ENCODE measurements at places on chromosomes 1 and 21.

GRCh38 chr1:247998811-247999210, 14.6 kb upstream of the OR2L5 start:
- no peaks in the 10 kb centered on the region for H3K4me1 ChIP-seq
- DNase-seq = no peak
- H3K27ac ChIP-seq = no peak overlapping the region
- H3K4me3 ChIP-seq = no peak overlapping the region

DNA sequence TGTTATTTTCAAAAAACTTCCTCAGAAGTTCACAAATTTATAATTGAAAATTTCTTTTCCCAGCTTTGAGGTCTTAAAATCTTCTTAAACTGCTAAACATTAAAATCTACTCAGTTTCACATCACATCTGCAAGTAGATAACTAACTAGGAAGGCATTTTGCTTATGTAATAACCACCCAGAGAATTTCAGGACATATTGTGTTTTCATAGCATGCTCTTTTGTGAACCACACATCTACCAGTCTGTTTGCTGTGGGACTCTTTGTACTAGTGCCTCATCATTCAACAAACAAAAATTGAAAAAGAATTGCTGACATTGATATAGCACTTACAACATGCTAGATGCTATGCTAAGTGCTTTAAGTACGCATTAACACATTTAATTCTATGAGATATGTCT, 31.6 kb upstream of the C1orf146 start:
- no peaks in the 10 kb centered on the region for H3K36me3 ChIP-seq
- no peak overlapping the region for H3K4me3 ChIP-seq
- H3K27ac ChIP-seq = no peak overlapping the region
- DNase-seq = no peak
- H3K27me3 ChIP-seq = no peaks in the 10 kb centered on the region

DNA sequence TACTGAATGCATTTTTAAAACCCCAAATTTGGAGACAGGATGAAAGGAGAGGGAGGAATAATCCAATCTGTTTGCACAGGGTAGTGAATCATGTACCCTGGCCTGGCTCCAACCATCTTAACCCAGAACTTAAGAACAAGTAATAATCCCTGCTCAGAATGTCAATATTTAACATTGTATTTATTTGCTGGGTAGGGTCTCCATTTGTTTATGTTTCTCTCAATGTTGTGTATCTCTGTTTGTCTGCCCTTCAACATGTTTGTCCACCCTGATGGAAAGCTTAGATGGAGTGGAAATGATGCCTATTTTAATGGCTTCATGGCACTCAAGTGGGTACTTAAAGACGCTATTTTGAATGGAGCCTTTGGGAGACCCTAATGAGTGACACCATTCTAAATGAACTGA, 54.4 kb upstream of the CDC42BPA start:
- no peaks in the 10 kb centered on the region for H3K36me3 ChIP-seq
- no peaks in the 10 kb centered on the region for H3K27me3 ChIP-seq
- DNase-seq = no peak
- no peak overlapping the region for H3K27ac ChIP-seq

GRCh38 chr1:116986421-116987255, 14.9 kb upstream of the CD101 start:
- H3K36me3 ChIP-seq = peaks cover 21% of the 10 kb centered on the region
- H3K27me3 ChIP-seq = no peaks in the 10 kb centered on the region
- DNase-seq = peak; percentile 36
- no peak overlapping the region for H3K4me3 ChIP-seq
- no peak overlapping the region for H3K27ac ChIP-seq

- H3K4me1 ChIP-seq = no peaks in the 10 kb centered on the region
- H3K4me3 ChIP-seq = no peak overlapping the region
- DNase-seq = no peak
- no peaks in the 10 kb centered on the region for H3K27me3 ChIP-seq
- H3K36me3 ChIP-seq = no peaks in the 10 kb centered on the region
These were observed 13.8 kb downstream of the ALG14 start for GRCh38 chr1:95058974-95059373.

- H3K4me3 ChIP-seq = no peak overlapping the region
- H3K4me1 ChIP-seq = peaks cover 7% of the 10 kb centered on the region
- H3K36me3 ChIP-seq = no peaks in the 10 kb centered on the region
- DNase-seq = peak; percentile 49
These were observed 109.5 kb upstream of the KIF26B start for GRCh38 chr1:245045087-245045881.

DNA sequence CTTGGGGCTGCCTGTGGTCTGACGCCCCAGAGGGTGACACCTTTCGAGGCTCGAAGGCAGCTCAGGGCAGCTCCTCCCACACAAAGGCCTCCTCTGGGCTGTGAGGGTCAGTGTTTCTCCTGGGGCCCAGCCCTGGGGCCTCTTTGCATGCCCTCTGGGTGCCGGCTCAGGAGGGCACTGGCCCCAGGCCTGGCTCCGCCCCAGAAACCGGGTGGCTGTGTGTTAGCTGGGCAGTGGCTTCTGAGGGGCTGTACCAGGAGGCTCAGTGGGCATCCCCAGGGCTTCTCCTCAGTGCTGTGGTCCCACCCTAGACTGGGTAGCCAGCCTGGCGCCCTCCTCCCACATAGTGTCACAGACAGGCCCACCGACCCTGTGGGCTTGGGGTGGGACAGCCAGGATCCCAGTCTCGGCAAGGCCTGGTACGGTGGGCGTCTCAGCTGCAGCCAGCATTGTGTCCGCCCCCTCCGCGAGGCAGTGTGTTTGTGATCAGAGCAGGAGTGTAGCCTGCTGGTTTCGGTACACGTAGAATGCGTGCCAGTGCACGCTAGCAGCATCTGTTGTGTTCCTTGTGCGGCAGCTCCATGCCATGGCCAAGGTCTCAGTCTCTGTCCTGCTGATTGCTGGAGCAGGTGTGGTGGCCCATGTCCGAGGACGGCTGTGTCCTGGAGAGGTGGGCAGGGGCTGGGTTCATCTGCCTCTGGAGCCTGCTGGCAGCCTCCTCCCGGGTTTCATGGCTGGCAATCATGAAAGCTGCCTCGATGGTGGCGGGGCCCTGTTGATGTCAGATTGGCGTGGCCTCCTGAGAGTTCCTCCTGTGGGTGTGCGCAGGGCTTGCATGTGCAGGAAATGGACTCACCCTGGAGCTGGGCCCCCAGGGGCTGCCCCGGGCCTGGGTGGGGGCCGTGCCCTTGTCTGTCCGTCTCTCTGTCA, 28.0 kb downstream of the RRP1 start:
- no peak for DNase-seq
- H3K4me1 ChIP-seq = no peaks in the 10 kb centered on the region
- H3K27ac ChIP-seq = no peak overlapping the region
- peaks cover 21% of the 10 kb centered on the region for H3K36me3 ChIP-seq
- no peak overlapping the region for H3K4me3 ChIP-seq
- no peaks in the 10 kb centered on the region for H3K27me3 ChIP-seq

DNA sequence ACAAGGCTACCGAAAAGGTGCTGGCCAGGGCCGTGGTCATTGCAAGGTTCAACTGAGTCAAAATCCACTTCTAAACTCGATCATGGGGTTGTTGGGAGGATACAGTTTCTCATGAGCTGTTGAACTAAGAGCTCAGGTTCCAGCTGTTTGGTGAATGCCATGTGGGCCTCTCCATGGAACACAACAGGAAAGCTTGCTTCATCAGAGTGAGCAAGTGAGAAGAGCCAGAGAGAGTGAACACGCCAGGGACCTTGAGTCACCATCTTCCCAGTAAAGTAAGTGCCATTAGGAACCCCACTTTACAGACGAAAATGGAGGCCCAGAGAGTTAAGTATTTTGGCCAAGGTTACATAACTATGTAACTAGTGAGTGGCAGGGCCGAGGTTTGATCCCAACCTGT, 475.1 kb upstream of the VAMP3 start:
- no peaks in the 10 kb centered on the region for H3K27me3 ChIP-seq
- peaks cover 19% of the 10 kb centered on the region for H3K4me1 ChIP-seq
- DNase-seq = no peak
- H3K4me3 ChIP-seq = no peak overlapping the region

DNA sequence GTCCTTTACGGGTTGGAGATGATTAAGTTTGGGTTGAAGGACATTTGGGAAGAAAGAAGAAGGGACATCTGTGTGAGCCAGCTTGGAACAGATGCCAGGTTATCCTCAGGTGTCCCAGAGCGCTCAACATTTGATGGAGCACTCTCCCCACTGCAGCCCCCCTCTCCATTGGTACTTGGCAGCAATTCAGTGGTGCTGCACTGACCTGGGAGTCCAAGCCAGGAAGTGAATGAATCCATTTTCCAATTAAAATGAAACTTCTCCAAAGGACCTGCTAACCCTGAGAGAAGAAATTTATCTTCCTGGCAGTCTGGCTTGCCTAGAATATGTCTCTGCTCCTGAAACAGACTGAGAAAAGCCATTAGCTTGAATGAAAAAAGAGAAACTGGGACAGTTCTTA, 67.1 kb downstream of the FGGY start:
- H3K4me3 ChIP-seq = no peak overlapping the region
- H3K27ac ChIP-seq = no peak overlapping the region
- no peaks in the 10 kb centered on the region for H3K4me1 ChIP-seq
- H3K36me3 ChIP-seq = peaks cover 11% of the 10 kb centered on the region

DNA sequence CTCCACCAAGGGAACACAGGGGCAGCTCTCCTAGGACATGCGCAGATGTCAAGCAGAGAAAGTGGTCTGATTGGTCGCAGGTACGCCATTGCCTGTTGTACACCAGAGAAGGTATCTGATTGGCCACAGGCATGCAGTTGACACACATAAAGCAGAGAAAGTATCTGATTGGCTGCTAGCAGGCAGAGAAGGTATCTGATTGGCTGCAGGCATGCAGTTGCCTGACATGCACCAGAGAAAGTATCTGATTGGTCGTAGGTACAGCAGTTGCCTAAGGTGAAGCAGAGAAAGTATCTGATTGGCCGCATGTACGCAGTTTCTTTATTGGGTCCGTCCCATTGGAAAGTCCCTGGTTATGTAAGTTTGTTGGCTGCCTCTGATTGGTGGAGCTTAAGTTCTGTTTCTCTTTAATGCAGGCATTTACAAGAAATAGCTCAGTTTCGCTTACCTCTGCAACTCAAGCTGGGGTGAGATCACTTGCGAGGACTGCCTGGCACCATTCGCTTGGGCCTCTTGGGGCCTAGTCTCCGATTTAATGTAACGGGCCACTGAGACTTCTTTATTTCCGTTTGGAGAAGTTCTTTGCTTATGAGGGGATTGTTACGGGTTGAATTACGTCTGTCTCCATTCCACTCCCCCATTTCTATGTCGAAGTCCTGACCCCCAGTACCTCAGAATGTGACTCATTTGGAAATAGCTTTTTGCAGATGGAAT, 74.2 kb downstream of the SIK1 start:
- no peak overlapping the region for H3K27ac ChIP-seq
- no peaks in the 10 kb centered on the region for H3K36me3 ChIP-seq
- no peak for DNase-seq
- H3K4me3 ChIP-seq = no peak overlapping the region

- no peaks in the 10 kb centered on the region for H3K27me3 ChIP-seq
- no peaks in the 10 kb centered on the region for H3K4me1 ChIP-seq
- no peak for DNase-seq
- H3K36me3 ChIP-seq = peaks cover 20% of the 10 kb centered on the region
These were observed 8.6 kb upstream of the COL6A2 start for GRCh38 chr21:46089285-46089684.

DNA sequence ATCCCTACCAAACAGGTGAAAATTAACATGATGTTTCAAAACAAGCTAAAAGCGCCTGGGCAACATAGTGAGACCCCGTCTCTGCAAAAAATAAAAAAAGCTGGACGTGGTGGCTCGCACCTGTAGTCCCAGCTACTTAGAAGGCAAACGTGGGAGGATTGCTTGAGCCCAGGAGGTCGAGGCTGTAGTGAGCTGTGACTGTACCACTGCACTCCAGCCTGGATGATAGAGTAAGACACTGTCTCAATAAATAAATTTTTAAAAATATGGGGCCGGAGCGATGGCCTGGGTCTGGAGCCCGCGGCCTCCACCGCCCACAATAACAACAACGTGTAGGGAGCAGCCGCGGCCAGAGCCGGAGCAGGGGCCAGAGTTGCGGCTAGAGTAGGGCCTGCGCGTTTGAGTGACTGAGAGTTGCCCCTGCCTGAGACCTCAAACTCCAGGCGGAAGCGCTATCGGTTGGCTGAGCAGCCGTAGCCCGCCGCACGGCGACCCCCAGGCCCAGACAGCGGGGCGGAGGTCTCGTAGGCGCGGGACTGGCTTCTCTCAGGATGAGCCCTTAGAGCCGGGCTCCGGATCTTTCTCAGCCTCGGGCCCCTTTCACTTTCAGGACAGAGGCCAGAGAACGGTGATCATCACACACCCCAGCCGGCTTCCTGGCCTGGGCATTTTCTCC, 41.4 kb downstream of the ZMYM1 start:
- H3K4me3 ChIP-seq = no peak overlapping the region
- H3K36me3 ChIP-seq = peaks cover 10% of the 10 kb centered on the region
- no peak overlapping the region for H3K27ac ChIP-seq
- DNase-seq = peak; percentile 54
- no peaks in the 10 kb centered on the region for H3K27me3 ChIP-seq

DNA sequence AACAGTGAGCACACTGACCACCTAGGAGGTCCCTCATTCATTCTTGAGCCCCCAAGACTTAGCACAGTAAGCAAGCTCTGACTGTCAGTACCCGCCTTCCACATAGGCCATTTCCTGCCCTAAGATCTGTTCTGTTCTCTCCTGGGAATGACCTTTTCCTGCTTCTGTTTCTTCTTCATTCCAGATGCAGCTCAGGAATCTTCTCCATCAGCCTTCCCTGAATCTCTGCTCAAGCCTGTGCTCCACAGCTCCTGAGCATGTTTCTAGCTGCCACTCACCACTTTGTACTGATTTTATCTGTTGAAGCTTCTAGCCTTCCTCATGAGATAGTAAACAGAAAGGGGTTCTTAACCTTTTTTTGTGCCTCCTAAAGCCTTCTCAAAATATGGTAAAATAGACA, 56.6 kb downstream of the ZNF281 start:
- no peak overlapping the region for H3K27ac ChIP-seq
- H3K27me3 ChIP-seq = no peaks in the 10 kb centered on the region
- no peaks in the 10 kb centered on the region for H3K36me3 ChIP-seq
- H3K4me3 ChIP-seq = no peak overlapping the region

GRCh38 chr21:46130831-46131587, 24.4 kb downstream of the FTCD start:
- no peak overlapping the region for H3K4me3 ChIP-seq
- H3K27ac ChIP-seq = no peak overlapping the region
- no peak for DNase-seq
- H3K4me1 ChIP-seq = no peaks in the 10 kb centered on the region

GRCh38 chr1:161073474-161074121, 3.9 kb upstream of the ARHGAP30 start:
- no peaks in the 10 kb centered on the region for H3K4me1 ChIP-seq
- H3K27me3 ChIP-seq = no peaks in the 10 kb centered on the region
- no peak overlapping the region for H3K27ac ChIP-seq
- H3K4me3 ChIP-seq = no peak overlapping the region
- DNase-seq = no peak
